T-cell (primary cell): ENCODE measurements at places on chromosomes 7 and 10.

DNA sequence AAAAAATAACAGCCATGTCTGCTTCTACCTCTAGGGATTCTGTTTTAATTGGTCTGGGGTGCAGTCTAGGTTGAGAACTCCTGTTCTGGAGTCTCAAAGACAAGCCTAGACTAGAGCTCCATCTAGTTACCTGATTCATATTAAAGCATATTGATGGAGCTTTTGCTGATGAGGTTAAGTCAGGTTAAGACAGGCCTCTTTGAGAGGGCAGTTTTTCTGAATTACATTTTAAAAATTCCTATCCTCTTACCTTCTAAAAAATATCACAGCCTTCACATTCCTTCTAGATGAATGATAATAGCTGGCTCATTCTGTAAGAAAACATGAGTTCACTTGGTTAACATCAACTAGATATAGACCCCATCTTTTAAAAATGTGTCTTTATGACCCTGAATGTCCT lies 28.9 kb downstream of the MGAM start:
- DNase-seq: no peak

GRCh38 chr10:114911052-114911711 lies 26.8 kb upstream of the TRUB1 start:
- no peak for DNase-seq

GRCh38 chr7:5602734-5603133 lies 178.7 kb downstream of the RNF216 start:
- DNase-seq: no peak

DNA sequence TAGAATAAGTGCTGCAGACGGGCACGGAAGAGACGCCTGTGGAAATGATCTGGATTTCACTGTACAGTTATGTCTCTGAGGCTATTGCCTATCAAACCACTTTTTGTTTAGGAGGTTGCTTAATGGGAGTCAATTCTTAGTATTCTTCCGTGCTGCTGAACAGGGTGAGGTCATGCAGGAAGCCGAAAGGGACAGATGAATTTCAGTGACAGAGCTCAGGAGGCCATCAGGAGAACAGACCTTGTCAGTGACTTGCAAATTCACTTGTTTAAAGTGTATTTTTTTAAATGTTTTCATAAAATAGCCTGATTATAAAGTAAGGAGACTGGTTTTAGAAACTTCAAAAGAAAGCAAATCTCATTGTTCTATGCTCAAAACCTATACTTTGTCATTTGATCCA lies 58.9 kb downstream of the XRCC2 start:
- no peak for DNase-seq

DNA sequence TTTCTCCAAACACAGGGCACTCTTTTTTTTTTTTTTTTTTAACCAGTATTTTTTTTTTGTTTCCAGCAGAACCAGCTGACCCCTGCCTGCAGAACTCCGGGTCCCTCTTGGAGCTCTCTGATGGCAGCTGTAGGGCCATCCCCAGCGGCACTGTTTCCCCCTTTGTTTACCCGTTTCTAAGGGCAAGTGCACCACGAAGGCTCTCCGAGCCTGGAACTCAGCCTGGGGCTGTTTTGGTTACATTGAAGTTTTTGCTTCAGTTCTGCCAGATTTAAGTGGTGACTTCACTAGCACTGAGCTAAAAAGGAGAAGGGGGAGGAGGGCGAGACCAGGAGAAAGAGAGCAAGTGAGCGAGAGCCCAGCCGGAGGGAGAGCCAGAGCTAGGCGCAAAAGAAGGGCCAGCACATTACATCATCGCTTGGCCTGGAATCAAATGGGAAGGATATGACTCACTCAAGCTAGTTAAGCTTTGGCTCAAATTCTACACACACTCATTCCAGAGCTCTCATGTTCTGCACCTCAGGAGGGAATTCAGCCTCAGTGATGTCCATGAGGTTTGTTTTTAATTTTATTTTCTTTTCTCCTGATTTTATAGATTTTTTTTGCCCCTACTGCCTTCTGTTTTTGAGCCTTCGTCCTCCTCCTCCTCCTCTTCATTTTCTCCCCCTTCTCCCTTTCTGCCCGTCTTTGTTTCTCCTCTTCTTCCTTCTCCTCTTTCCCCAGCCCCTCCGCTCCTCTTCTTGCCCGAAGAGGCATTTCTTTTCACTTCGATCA lies 272.3 kb downstream of the TRIL start:
- DNase-seq: no peak
